Stimulated activated CD4-positive, alpha-beta T cell treated with anti-CD3 and anti-CD28 coated beads, Interleukin-15, amount 100 ng/mL, for 1 hour (primary cell): ENCODE measurements at places on chromosomes 4 and X.

- no peak for DNase-seq
Measured at GRCh38 chr4:174926958-174927357, 8.8 kb downstream of the ADAM29 start.

- no peak for DNase-seq
Measured at GRCh38 chr4:20017070-20017776, 234.5 kb upstream of the SLIT2 start.

DNA sequence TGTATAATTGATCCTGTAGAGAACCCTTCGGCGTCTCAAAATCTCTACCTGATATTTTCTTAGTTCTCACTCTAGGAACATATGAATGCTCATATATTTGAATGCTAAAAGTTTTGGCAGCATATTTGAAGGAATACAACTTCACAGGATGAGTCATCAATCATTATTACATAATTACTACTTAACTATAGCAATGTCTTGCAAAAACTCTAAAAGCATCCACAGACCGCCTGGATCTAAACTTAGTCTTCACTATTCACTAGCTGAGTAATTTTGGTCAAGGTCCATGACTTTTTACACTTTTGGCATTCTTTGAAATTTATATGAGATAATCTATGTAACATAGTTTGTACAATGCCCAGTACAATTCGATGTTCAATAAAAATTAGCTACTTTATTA lies 194.7 kb downstream of the DTHD1 start:
- no peak for DNase-seq

DNA sequence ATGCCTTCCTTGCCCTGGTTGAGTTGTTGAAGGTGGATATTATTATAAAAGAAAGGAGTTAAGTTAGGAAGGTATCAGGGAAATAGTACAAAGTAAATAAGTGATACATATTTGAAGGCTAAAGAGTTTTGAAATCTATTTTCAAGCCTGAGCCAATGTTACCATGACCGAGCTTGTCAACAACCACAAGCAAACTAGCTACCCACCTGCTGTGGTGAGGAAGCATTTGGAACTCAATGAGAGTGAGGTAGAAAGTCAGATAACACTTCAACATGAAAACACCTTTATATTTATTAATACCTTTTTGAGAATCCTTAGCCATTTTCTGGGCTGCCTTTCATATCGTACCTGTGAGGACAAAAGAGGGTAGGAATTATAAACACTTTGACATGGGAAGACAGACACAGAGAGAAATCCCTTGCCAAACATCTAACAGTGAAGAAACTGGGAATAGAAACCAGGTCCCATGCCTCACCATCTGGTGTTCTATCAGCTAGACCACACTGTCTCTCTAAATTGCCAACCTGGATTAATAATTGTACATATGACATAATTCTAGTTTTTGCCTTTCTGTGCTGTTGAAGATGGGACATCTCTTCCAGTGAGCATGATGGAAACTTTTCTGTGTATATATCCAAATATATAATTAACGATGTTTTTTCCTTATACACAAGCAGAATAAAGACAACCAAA lies 606.4 kb upstream of the NR3C2 start:
- DNase-seq = no peak

DNA sequence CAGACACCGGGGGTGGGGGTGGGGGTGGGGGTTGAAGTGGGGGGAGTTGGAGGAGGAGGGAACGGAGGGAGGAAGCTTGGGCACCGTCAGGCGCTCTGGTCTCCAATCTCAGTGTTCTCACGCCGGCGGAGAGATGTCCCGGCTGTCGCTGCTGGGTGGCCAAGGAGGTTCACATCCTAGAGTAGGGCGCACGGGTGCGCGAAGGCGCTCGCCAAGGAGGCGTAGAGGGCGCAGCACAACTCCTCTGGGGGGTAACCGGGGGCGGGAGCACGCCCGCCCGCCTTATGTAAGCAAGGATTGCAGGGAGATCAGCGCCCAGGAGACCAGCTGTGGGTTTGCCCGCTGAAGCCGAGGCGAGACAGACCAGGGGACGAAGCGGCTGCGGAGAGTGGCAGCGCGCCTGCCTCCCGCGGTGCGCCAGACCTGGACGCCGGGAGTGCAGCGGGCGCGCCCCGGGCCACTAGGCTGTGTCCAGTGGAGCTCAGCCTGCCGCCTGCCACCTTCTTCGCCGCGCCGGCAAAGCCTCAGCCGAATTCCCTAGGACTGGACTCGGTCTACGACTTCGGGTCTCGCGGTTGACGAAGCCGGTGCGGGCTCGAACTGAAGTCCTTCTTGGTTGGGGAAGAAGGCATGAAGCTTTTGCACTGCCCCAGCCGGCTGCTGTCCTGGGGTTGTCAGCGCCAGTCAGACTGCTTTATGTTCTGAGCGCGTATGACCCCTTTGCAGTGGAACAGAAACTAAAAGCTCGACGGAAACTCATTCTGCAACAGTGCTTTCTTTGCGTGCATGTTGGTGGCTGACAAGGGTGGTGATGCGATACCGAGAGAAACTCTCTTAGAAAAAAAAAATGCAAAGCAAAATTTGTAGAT lies 707 bp upstream of the UNC5C start:
- no peak for DNase-seq

DNA sequence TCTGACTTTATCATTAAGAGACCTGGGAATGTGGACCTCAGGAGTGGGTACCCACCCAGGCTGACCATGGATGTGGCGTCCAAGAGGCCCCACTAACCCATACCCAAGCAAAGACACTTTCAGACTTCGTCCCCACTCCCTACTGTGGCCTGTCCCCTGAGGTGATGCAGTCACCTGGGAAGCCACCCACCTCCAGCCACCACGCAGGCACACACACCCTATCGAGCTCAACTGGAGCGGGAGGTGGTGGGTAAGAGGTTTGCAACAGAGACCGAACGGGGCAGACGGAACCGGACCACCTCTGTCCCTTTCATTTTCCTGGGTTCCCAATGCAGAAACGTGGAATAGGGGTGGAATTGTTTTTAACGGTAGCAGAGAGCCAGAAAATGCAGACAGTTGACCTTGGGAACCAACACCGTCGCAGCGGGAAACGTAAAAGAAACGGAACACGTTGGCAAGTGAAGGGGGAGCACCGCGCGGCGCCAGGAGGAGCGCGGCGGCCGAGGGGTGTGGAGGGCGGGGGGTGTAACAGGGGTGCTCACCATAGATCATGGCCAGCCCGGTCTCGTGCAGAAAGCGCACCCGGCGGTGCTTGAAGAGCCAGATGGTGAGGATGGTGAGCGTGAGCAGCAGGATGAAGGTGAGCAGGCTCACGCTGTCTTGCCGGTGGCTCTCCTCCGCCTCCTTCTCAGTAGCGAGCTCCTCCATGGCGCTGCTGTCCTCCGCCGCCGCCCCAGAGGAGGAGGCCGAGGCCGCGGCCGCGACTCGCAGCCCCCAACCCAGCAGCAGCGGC lies 559 bp downstream of the SLC9A7 start:
- DNase-seq = peak; percentile 3
